Fibroblast of skin of abdomen (primary cell): ENCODE measurements at places on chromosomes 7 and 10.

GRCh38 chr7:91657483-91658071, 222.9 kb downstream of the MTERF1 start:
- peak; percentile 99 for DNase-seq

DNA sequence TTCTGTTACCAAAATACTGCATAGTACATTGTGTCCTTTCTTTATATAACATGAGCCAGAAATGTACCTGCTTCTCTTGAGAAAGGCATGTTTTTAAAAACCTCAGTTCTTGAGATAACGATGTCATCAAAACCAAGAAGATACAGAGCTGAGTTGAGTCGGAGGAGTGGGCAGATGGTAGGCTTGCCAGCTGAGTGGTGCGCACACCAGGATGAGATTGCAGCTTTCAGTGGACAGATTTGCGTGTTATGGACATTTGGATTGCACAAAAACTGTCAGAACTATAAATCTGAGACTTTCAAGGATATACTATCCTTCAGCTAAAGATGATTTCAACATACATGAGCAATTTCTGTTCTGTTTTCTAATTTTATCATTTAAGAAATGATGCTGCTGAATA, 25.0 kb downstream of the PRKAR2B start:
- no peak for DNase-seq

DNA sequence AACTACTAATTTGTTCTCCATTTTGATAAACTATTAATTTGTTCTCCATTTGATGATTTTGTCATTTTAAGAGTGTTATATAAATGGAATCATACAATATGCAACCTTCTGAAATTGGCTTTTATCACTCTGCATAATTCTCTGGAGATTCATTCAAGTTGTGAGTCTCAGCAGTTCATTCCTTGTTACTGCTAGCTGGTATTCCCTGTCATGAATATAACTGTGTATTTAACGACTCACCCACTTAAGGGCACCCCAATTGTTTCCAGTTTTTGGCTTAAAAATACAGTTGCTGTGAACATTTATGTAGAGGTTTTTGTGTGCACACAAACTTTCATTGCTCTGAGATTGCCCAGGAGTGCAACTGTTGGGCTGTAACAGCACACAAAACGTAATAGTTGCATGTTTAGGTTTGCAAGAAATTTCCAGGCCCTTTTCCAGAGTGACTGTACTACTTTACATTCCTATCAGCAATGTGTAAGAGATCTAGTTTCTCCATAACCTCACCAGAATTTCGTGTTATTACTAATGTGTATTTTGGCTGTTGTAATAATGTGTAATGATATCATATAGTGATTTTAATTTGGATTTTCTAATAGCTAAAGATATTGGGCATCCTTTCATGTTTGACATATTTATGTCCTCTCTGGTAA, 153.2 kb upstream of the ADCY1 start:
- DNase-seq = peak; percentile 83

- no peak for DNase-seq
Measured at GRCh38 chr7:111255576-111255975, 164.6 kb downstream of the LRRN3 start.
